ENCODE measurements at places on chromosomes 4 and X.

GRCh38 chrX:34586936-34587335, 70.1 kb downstream of the TMEM47 start:
- DNase-seq = no peak

- DNase-seq = peak; percentile 87
Observed at GRCh38 chrX:13121020-13121555, 76.7 kb upstream of the FAM9C start.

GRCh38 chrX:133391111-133391510, 24.2 kb downstream of the GPC4 start:
- DNase-seq = peak; percentile 53

DNA sequence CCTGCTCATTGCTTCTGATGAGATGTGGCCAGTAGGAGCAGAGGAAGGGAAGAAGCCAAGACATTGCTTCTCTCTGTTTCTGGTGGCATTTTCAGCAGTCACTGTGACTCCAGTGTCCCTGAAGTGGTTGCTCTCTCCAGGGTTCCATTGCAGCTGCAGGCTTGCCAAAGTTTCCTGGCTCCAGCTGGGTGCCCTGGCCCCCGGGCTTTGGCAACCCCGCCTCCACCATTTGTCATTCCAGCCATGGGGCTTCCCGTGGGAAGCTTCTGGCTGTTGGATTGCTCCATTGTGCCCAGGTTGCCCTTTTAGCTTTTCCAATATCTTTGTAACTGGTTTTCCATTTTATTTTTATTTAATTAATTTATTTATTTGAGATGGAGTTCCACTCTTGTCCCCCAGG, 12.7 kb downstream of the FGFBP1 start:
- DNase-seq = no peak

DNA sequence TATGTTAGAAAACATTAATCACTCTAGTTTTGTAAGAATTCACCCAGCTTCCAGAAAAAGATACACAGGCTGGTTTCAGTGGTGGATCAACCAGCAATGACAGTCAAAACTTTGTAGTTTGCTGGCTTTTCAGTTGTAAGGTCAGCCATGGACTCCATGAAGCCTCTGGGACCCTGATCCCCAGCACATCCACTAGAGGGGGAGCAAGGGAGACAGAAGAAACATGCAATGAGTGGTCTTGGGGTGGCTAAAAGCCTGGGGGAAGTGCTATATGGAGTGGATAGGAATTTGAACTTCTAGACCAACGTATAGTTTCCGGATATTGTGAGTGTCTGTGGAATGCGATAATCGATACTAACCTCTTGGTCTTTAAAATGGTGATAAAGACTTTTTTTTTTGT, 72.7 kb downstream of the AFF2 start:
- no peak for DNase-seq

- no peak for DNase-seq
Observed at GRCh38 chrX:9770319-9770718, 4.7 kb upstream of the GPR143 start.

Measured in lung (tissue), 17 donors.